ENCODE measurements at places on chromosomes 6 and 20.

- DNase-seq, result no peak
Measured at GRCh38 chr20:18543932-18544331, 23.3 kb upstream of the SMIM26 start.

- no peak for DNase-seq
Measured at GRCh38 chr6:72894091-72894490, 272.2 kb downstream of the KCNQ5 start.

DNA sequence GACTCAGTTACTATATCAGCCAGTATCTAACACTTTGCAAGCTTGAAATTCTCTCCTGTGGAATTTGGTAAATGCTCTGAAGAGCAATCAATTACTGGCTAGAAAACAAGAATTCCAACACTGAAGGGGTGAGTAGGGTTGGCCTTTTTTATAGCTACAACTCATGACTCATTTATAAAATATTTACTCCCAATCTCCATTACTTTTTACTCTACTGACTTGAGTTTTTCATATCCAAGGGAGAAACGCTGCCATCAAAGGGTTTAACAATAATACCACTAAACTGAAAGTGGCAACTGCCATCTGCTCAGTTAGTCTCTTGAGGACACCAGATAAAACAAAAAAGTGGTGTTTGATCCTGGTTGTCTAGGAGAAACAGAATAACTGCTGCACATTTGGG lies 203.1 kb downstream of the UBE3D start:
- no peak for DNase-seq

GRCh38 chr6:90375681-90376439 lies 79.2 kb upstream of the BACH2 start:
- DNase-seq, result no peak

DNA sequence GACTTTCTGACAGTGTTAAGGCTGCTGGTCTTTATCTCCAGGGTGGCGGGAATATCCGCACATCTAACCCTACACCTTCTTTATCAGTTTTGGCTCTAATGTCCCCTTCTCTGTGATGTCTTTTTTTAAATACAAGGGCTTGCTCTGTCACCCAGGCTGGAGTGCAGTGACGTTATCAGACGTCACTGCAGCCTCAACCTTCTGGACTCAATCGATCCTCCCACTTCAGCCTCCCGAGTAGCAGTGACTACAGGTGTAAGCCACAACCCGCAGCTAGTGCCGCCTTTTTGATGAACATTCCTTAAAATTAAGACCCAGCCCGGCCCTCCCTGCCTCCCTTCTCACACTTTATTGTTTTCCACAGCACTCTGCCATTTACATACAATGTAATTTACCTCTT lies 120.1 kb upstream of the CDH4 start:
- no peak for DNase-seq

DNA sequence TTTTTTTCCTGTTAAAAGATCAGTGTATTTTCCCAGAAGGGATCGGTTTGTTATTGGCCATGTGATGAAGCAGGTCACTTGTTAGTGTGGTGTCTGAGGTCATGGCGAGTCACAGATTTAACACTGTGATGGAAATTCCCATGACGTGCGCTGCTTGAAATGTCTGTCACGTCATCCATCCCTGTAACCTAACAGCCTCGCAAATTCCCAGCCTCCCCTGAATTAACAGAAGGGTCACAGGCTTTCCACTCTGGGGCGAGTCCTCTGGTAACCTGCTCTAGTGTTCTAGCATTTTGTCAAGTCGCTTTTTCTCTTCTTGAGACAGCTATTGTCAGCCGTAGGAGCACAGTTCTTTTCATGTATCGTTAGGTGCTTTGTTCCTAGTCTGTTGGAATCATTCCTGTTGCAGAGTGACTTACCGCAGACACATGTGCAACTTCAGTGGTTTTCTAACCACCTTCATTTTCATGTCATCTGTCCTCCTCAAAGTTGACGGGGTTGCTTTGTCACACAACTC lies 137.2 kb downstream of the MAP3K4 start:
- DNase-seq, result peak; percentile 50

GRCh38 chr6:21634582-21634981 lies 41.0 kb downstream of the SOX4 start:
- DNase-seq, result peak; percentile 95

DNA sequence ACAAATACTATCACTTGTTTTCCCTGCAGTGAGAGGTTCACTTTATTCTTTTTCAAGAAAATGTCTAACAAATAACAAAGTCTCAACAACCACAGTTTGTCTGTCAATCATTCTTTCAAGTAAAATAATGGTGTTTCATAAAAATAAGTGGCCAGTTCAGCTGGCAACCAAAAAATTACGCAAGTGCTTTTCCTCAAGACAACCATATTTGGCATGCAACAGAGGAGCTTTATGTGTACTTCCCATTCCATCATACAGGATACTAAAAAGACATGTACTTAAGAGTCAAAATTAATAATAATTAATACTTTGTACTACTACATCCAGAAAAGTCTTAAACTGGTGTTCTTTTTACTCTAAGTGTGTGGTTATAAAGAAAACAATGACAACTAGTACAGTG lies 34.6 kb downstream of the ATG5 start:
- no peak for DNase-seq

DNA sequence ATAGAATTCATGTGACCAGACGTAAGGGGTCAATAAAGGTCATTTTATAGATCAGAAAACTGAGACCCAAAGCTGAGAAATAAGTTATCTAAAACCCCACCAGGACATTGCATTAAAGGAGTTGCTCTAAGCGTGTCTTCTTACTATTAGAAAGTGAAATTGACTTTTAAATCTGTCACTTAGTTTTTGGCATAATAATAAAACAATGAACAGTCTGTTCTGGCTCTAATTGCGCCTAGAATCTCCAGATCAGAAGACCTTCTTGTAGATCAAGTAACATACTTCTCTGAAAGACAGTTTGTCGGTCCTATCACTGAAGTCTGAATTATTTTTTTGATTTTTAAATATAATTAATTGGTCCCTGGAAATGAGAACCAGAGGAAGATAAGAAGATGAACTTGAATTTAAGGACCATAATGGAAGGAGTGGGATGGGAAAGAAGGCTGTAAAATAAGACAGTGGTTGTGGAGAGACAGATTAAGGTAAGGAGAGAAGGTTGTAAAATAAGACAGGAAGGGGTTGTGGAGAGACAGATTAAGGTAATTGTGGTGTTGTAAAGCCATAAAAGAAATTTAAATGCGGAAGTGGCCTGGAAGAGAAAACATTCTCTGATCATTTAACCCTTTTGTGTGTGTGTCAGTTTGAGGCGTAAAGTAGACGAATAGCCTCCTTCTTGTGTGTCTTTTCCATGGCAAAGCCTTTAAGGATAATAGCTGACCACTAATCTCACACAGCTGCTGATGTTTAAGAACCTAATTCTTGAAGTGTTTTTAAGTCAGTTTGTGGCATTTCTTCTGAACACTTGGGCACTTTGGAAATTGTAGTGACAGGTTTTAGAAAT lies 20.1 kb downstream of the TOP1 start:
- no peak for DNase-seq

DNA sequence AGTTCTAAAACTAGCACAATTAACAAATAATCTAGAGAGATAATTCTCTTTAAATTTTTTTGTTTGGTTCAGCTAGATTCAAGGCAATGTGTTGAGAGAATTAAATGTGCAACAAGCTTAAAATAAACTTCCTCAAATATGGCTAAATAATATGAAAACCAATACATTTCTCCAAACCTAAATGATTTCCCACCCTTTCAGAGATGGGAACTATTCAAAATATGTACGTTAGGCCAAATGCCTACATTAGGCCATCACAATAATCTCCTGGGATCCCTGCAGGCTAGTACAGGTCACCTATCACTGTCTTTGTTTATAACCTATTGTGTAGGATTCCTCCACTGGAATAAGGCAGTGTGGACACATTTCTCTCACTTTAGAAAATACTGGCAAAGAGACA lies 1.7 kb downstream of the FAXC start:
- DNase-seq, result no peak

- DNase-seq, result no peak
Measured at GRCh38 chr6:145733810-145734209, 1.5 kb downstream of the EPM2A start.

DNA sequence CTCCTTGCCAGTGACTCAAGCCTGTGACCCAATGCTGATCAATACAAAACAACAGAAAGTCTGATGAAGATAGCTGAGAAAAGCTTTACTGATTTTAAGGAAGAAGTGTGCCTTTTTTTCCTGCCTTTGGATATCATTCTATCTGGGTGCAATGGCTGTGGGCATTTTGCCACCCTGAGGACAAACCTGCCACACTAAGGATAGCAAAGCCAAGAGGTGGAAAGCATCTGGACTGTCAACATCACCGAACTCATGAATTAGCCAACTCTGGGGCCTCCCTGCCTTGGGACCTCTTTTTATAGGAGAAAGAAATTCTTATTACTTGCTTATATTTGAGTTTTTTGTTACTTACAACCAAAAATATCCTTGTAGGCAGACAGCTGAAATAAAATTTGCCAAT lies 19.9 kb downstream of the RALGAPA2 start:
- DNase-seq, result no peak

GRCh38 chr20:48603116-48603818 lies 224.5 kb downstream of the PREX1 start:
- DNase-seq, result no peak

DNA sequence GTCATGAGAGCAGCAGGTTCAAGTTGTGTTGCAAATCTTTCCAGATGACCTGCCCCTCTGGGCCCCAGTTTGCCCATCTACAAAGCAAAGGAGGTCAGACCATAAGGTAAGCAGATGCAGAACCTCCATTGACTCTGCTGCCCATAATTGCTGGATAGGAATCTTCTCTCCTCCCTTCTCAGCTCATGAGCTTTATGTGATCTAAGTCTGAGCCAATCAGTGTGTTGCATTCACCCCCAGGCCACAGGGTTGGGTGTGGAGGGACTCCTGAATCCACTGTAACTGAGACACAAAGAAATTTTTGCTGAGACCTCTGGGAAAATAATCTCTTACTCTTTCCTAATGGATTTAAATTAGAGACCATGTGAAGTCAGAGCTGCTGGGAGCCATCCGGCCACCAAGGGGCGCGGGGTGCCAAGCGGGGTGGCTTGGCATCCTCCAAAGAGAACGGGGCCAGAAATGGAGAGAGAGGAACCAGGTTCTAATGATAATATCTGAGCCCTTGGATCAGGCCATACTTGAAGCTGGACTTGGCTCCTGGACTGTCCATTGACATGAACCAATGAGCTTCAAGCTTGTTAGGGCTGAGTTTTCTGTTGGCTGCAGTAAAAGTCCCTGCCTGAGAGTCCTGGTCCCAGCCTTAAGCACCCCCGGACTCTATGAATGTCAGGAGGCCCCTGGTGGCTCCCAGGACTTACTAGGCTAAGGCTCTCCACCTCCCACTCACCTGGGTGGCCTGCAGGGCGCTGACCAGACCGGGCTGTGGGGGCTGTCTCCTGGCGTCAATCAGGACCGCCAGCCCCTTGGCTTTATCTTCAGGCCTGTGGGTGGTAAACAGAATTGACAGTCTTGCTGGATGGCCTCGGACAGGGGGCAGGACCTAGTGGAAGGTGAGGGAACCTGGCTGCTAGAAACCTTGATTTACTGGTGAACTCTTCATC lies 32.8 kb downstream of the KIAA1755 start:
- no peak for DNase-seq

- no peak for DNase-seq
Measured at GRCh38 chr20:51382986-51383821, 159.3 kb downstream of the NFATC2 start.

- DNase-seq, result no peak
Measured at GRCh38 chr20:60395991-60396390, 437.8 kb downstream of the CDH26 start.

DNA sequence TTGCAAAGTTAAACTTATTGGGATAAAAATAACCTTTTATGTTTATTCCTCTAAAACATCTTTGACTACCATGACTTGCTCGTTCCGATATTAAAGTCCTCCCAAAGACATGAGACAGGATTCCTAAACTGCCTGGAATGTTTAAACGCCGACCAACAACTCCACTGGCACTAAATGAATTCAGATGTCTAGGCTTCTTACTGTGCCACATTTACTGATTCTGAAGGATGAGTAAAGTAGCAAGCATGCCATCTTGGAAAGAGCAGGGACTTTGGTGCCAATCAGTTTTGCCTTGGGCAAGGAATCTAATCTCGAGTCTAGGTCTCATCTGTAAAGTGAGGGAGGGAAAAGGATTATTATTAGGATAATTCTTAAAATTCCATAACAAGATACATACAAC lies 25.3 kb downstream of the MBOAT1 start:
- DNase-seq, result no peak

DNA sequence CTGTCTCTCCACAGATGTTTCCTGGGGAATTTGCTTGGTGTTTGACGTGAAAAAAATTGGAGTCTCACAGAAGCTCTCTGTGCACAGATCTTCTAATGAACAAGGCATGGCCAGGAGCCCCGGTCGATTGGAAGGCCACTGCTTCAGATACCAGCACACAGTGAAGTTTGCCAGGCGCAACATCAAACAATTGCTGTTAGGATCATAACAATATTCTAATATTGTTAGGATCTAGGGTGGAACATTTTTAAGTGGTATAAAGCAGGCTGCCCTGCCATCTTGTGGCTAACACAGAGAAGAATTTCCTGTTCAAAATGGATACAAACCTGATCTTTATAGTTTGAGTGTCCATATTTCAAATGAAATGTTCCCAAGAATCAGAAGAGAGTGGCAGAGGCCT lies 64.1 kb downstream of the C6orf118 start:
- DNase-seq, result no peak

DNA sequence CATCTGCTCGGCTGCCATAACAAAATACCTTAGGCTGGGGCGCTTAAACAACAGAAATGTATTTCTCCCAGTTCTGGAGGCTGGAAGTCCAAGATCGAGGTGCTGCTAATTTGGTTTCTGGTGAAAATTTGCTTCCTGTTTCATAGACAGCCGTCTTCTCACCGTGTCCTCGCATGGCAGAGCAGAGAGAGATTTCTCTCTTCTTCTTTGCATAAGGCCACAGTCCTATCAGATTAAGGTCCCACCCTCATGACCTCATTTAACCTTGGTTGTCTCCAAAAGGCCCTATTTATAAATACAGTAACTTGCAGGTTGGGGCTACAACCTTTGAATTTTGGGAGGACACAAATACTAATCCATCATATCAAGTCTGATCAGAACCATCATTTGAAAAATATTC lies 544.3 kb downstream of the KIF16B start:
- DNase-seq, result no peak

DNA sequence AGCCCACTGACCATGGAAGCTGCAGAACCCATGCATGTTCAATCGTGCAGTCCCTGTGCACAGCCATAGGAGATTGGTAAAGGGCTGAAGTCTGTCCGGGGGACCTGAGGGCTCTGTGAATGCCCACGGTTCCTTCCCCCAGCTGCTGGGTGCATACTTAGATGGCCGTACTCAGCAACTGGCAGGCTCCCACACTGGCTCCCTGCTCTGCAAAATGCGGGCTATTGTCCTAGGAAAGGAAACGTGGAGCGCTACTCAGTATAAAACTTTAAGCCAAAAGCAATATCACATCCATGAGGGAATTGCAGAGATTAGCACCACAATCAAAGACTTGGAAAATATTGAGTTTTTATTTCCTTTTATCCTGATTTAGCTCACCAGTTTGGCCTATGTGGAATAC lies 202.0 kb downstream of the WDR27 start:
- no peak for DNase-seq

GRCh38 chr6:154329350-154330170 lies 27.0 kb downstream of the IPCEF1 start:
- DNase-seq, result no peak

GRCh38 chr6:35363293-35363750 lies 21.0 kb downstream of the PPARD start:
- no peak for DNase-seq

Measured in non-pigmented ciliary epithelial cell (primary cell).